GM06990 (cell line): ENCODE measurements at places on chromosomes 11 and 22.

- DNase-seq: no peak
Measured at GRCh38 chr11:62487738-62488551, 58.7 kb downstream of the AHNAK start.

DNA sequence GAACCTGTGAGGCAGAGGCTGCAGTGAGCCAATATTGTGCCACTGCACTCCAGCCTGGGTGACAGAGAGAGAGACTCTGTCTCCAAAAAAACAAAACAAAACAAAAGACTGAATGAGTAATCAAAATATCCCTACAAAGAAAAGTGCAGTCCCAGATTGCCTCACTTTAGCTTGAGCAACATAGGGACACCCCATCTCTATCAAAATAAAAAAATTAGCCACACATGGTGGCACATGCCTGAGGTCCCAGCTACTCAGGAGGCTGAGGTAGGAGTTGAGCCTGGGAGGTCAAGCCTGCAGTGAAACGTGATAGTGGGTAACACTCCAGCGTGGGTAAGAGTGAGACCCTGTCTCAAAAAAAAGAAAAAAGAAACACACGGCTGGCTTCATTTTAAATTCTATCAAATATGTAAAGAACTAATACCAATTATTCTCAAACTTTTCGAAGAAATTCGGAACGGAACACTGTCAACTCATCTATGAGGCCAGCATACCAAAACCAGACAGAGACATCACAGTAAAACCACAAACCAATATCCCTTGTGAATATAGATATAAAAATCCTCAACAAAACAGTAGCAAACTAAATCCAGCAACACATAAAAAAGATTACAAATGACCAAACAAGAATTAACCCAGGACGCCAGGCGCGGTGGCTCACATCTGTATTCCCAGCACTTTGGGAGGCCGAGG, 12.9 kb downstream of the CHEK2 start:
- DNase-seq: no peak

DNA sequence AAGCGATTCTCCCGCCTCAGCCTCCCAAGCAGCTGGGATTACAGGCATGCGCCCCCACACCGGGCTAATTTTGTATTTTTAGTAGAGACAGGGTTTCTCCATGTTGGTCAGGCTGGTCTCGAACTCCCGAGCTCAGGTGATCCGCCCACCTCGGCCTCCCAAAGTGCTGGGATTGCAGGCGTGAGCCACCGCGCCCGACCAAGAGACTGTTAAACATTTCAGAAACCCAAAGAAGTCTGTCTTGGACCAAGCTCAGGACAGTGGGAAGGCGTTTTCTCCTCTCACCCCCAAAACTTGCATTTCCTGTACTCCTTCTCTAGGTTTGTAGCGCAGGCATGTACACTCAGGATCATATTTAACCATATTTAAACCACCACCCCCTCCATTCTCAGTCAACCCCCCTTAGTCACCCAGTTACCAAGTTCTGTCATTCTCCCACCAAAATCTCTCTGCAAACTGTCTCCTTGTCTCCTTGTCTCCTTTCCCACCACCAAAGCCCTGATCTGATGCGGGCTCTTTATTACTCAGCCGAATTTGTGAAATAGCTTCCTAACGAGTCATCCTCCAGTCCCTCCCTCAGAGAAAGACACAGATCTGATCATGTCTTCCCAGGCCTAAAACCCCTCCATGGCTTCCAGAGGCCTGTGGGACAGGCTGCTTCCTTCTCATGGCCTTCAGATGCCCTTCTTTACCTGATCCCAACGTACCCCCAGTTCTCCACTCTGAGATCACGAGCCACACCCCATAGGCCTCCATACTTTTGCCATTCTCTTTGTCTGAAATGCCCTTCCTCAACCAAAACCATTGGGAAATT, 29.0 kb upstream of the CREB3L1 start:
- no peak for DNase-seq

GRCh38 chr11:129787532-129788155, 28.0 kb upstream of the TMEM45B start:
- DNase-seq: no peak

- no peak for DNase-seq
Measured at GRCh38 chr11:104873252-104873651, 25.0 kb downstream of the CASP12 start.

DNA sequence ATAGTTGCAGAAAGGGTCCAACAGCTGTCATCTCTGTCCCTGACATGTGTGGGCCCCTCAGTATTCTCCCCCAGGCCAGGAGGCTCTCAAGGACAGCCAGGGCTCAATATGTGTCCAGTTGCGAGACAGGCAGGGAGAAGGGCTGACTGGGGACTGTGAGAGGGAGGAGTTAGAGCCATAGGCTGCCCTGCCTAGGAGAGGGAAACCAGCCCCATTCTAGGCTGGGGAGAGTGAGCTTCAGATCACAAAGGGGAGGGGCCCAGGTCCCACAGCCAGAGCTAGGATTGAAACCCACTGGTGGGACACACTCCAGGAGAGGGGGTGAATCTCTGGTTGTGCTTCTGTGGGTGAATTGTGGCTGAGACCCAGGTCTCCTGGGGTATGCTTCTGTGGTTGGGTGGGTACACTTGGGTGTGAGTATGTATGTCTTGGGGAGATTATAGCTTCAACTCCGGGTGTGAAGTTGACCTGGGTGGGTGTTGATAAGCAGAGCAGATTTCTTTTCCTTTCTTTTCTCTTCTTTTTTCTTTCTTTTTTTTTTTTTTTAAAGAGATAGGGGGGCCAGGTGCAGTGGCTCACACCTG, 2.1 kb upstream of the CARNS1 start:
- DNase-seq: no peak

- DNase-seq: no peak
Measured at GRCh38 chr22:23403720-23404688, 176.1 kb downstream of the IGLL1 start.

DNA sequence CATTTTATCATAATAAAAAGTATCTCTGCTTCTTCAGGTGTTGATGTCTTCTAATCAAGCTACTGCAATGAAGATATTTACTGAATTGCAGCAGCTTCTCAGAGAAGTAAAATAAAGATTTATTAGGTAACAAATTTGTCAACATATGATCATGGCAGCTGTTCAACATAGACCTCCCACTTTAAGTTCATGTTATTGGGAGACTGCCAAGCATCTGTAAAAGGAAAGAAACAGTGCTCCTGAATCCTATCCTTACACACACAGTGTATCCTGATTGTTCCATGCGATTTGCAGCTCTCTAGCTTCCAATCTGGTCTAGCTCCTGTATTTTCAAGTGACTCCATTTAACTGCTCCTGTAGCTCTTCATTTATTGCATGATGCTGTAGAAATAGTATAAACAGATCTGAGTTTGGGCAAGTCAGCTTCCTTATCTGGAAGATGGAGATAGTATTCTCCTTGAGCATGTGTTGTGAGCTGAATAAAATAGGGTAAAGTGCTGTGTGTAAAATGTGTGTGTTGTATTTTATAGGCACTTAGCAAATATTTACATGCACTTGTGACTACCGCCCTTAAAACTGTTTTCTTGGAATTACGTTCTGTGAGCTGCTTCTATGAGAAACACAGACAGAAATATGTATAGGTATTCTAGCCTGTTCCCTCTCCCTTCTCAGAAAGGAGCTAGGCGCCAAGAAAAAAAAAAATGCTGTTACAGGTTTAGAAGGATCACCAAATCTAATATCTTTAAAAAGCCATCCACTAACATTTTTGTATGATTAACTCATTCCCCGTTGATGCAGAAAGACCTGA, 290.6 kb downstream of the JRKL start:
- DNase-seq: no peak

- no peak for DNase-seq
Measured at GRCh38 chr11:131457163-131457562, 86.7 kb downstream of the NTM start.

GRCh38 chr11:125367710-125368109, 128.4 kb downstream of the FEZ1 start:
- no peak for DNase-seq

- peak; percentile 67 for DNase-seq
Measured at GRCh38 chr22:38262051-38262795, 10.6 kb downstream of the TMEM184B start.

DNA sequence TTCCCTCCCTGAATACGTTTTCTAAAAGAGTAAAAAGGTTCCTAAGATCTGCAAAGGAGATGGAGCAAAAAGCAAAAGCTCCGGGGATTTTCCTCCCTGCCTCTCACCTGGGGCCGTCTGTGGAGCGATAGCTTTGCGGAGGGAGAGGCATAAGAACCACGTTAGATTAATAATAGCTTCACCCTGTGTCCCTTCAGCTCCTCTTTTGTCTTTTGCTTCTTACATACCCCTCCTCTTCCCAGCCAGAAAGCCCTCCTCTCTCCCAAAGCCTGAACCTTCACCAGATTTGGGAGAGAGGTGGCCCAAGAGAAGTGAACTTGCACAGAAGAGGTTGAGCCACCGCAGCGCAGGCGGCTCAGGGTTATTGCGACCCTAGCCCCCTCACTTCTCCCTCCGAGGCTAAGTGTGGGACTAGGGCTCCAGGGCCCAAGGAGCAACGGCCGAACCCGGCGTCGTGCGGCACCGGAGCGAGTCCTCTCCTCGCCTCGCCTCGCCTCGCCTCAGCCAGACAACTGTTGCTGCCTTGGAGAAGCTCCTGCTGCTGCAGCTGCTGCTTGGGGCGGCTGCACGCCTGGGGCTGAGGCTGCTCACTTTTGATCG, 97.6 kb upstream of the HSD17B12 start:
- no peak for DNase-seq

DNA sequence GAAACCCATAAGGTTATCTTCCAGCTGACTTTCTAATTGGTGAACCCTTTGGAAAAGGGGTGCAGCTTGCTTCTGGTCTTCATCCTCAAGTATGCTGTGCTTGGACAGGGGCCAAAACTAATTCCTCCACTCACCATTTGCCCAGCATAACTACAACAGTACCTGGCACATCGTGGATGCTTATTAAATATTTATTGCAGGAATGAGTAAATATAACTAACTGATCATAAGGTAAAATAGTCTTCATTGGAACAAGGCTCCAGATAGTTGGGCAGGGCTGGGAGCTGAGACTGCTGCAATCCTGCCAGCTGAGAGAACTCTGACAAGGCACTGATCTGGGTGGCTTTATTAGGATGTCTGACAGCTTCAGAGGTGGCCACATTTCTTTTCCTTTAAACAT, 2.4 kb upstream of the SIDT2 start:
- DNase-seq: no peak

GRCh38 chr11:35549787-35550186, 24.4 kb upstream of the PAMR1 start:
- DNase-seq: no peak

DNA sequence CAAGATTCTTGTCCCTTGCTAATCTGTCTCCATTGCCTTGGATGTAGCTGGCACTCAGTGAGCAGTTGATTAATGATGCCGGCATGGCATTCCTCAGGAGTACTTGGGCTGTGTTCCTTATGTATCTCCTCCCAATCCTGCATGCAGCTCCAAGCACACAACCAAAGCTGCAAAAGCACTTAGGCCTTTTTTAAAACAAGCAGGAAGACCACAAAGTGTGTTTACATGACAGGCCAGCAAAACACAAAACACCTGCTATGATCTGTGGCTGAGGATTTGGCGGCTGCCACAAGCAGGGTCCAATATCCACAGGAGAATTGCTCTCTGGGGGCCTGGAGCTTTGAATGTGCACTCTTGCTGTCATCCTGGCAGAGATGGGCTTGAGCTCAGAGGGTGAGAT, 8.9 kb downstream of the ABTB2 start:
- DNase-seq: no peak

DNA sequence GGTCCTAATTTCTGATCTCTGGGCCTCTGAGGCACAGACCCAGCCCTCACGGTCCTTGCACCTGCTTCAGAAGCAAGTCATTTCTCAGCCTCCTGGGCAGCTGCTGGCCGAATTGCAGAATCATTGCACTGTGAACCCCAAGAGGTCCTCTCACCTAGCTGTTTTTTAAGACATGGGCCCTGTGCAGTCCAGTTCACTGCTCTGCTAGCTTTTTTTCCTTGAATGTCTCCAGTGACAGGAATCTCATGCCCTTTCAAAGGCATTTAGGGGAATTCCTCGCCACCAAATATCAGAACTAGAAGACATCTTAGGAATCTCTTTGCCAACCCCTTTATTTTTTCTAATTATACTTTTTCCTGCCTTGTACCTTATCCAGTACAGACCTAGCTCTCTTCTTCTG, 35.6 kb upstream of the TP53I11 start:
- DNase-seq: no peak

GRCh38 chr11:134152696-134153095, 71.1 kb downstream of the NCAPD3 start:
- DNase-seq: no peak

DNA sequence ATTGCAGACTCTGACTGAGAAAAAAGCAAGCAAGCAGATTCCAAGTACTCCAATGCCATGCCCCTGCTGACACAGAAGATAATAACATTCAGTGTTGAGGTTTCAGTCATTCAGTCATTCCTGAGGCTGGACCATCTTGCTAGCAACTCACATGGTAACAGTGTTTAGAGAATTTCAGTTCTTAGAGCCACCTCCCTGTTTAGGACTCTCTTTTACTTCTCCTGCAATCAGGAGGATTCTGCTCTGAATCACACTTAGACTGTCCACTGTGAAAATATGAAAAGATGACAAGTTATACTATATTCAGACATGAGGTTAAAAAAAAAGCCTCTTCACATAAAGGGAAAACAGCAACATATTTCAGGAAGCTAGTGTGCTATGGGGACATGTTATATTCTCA, 183.9 kb upstream of the CTSC start:
- DNase-seq: no peak

- no peak for DNase-seq
Measured at GRCh38 chr11:1953489-1954266, 6.5 kb downstream of the MRPL23 start.

GRCh38 chr22:29195118-29195963, 10.4 kb upstream of the EMID1 start:
- DNase-seq: no peak

DNA sequence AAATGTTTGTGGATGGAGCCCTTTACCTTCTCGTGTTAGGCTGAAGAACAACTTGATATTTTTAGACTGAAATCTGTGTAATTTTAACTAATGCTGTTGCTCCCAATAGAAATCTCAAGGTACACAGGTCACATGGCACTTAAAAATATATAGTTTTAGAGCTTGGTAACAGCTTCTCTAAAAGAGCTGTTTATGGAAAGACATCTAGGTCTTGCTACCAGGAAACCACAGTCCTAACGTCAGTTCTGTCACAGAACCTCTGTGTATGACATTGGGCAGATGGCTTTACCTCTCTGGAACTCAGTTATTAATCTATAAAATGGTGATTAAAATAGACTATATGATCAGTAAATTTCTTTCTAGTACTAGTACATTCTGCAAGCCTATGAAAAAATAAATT, 35.4 kb downstream of the PAK1 start:
- no peak for DNase-seq

DNA sequence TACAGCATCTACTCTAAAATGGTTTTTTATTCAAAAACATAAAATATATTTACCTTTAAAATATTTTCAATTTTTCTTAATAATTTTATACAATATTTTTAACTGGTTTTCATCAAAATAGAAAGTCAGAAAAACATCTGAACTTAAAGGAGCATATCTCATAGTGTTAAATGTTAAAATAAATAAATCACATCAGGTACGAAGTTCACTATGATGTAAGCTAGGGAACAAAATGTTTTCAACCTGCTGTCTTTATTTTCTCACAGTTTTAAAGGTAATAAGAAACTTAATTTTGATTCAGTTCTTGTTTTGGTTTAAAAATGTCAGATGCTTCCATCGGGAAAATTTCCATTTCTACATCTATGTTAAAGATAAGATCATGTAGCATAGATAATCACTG, 97.7 kb downstream of the MUC15 start:
- no peak for DNase-seq

GRCh38 chr22:22397875-22398524, 110.5 kb downstream of the ZNF280B start:
- no peak for DNase-seq
